ENCODE measurements at places on chromosomes 5 and 9.
A peak's percentile ranks its signal among the peaks of the same experiment; 100 is the strongest.

DNA sequence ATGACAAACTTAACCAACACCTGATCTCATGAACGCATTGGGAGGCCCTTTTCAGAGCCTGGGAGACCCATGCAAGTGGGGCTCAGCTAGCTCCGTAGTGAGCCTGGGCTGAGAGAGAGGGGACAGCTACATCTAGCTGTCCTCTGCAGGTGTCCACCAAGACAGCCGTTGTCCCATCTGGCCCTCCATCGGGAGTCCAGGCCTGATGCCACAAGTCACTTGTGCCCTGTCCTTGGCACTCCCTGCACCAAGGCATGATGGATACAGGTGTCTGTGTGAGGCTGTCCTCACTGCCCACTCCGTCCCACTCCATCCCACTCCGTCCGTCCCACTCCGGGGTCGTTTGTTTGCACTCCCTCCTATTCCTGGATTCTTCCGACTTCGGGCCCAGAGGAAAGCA lies 2.5 kb upstream of the EDF1 start:
- H3K27me3 ChIP-seq: no peaks in the 10 kb centered on the region
- no peak overlapping the region for H3K27ac ChIP-seq
- no peak for DNase-seq
- H3K4me3 ChIP-seq: peak overlapping the region; percentile 50
- peaks cover 3% of the 10 kb centered on the region for H3K4me1 ChIP-seq

DNA sequence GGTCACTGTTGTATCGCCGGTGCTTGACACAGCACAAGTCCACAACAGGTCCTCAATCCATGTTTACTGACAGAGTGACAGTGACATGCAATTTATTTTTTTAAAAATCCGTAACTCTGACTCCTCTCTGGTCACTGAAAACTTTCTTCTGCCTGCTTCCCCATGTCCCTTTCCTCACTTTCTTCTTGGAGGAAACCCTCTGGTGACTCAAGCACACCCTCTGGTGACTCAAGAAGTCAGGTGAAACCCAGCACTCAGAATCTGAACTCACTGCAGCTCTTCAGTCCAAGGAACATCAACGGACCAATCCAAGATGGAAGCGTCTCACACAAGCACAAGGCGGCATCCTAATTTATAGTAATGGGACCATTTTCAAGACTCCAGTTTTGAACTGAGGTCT lies 245.9 kb downstream of the FSTL4 start:
- no peak overlapping the region for H3K27ac ChIP-seq
- no peaks in the 10 kb centered on the region for H3K36me3 ChIP-seq
- no peak overlapping the region for H3K4me3 ChIP-seq
- peaks cover 4% of the 10 kb centered on the region for H3K4me1 ChIP-seq
- peaks cover 3% of the 10 kb centered on the region for H3K27me3 ChIP-seq

DNA sequence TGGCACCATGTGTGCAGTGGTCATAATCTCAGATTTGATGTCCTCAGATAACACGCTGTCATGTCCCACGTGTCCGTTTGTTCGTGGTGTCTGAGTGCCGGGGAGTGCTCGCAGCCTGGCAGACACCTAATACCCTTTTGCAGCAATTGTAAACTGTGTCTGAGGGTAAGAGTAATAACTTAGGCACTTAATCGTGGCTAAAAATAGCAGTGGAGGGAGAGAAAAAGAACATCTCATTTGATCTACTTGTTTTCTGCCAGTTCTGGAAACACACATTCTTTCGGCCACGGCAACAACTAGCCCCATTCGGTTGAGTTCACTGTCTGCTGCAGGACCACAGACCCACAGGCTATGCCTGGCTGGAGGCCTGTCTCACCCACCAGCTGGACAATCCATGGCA lies 16.5 kb downstream of the ADCY2 start:
- H3K27ac ChIP-seq: no peak overlapping the region
- DNase-seq: no peak
- H3K4me1 ChIP-seq: no peaks in the 10 kb centered on the region
- no peak overlapping the region for H3K4me3 ChIP-seq
- no peaks in the 10 kb centered on the region for H3K36me3 ChIP-seq

DNA sequence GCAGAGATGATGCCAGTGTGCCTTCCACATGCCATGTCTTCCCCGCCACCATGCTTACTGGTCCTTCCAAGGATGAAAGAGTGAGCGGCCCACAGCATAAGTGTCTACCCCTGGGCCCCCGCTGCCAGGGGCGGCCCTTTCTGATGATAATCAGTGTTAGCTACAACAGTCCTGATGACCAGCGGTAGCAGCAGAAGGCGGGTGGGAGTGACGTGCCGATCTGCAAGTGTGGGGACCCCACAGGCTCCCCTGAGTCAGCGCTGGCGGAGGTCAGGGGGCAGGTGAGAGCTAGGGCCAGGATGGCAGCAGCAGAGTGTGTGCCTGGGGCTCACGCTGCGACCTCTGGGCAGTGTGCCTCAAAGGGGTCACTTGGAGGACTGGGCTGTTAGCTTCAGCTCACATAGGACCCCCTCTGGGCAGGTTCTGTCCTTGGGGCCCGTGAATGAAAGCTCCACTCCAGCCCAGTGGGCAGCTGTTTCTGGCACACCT lies 80.4 kb downstream of the HMCN2 start:
- H3K4me1 ChIP-seq: no peaks in the 10 kb centered on the region
- no peaks in the 10 kb centered on the region for H3K36me3 ChIP-seq
- DNase-seq: no peak
- H3K27me3 ChIP-seq: no peaks in the 10 kb centered on the region
- no peak overlapping the region for H3K27ac ChIP-seq

DNA sequence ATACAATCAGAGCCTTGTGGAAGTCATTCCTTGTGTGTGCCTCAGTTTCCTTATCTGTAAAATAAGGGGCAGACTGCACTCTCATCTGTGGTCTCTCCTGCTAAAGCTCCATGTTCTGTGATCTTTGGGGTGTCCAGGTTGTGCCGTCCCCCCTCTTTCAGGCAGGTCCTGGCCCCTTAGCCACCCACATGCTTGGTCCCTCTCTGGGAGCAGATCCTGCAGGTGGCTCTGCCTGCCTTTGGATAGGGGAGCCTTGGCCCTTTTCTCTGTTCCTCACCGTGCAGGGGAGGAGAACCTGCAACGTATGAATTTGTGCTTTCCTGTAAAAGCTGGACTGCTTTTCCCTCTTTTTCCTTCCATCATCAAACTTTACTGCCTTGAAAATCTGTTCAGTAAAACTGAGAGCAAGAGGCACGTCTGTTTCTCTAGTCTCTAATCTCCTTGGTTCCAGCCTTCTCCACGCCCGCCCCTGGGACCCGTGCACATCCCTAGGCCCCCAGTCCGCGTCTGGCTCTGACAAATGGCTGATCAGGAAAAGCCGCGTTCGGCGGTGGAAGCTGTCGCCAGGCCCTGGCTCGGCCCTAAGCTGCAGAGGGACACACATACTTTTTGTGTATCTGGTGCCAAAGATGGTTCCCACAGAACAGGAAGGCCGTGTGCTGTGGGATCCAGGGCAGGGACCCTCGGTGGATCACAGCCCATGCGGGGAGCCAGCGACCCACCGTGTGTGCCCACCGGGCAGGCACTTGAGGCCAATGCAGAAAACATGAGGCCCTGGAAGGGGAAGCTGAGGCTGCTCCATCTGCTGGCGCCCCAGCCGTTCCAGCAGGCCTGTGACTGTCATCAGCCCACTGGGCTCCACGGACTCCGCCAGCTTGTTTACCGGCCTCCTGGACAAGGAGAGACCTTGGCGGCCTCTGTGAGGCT lies 43.4 kb upstream of the COL5A1 start:
- H3K4me3 ChIP-seq: no peak overlapping the region
- DNase-seq: no peak
- no peak overlapping the region for H3K27ac ChIP-seq
- peaks cover 4% of the 10 kb centered on the region for H3K4me1 ChIP-seq
- peaks cover 13% of the 10 kb centered on the region for H3K27me3 ChIP-seq

DNA sequence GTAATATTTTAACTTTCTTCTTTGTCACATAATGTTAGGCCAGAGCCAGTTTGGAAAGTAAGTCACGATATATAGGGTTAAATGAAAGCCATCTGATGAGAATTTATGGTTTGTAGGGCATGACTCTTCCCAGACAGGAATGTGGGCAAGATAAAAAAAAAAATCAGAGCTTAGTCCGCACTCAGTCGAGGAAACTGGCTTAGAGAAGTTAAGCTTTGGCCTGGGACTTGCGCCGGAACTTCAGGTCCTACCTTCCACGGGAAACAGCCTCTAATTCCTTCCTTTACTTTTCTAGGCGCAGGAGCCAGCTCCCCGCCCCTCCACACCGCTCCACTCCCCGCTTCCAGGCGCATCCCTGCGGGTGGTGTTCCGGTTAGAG lies 475 bp downstream of the DDX31 start:
- no peak for DNase-seq
- H3K27me3 ChIP-seq: no peaks in the 10 kb centered on the region
- peak overlapping the region; percentile 92 for H3K4me3 ChIP-seq
- H3K4me1 ChIP-seq: peaks cover 21% of the 10 kb centered on the region
- peaks cover 6% of the 10 kb centered on the region for H3K36me3 ChIP-seq

- no peak overlapping the region for H3K27ac ChIP-seq
- H3K4me1 ChIP-seq: no peaks in the 10 kb centered on the region
- H3K27me3 ChIP-seq: peaks cover 57% of the 10 kb centered on the region
- no peak for DNase-seq
Measured at GRCh38 chr5:586751-587285, 25.3 kb upstream of the CEP72 start.

GRCh38 chr9:76372336-76372735 lies 21.9 kb downstream of the RFK start:
- H3K36me3 ChIP-seq: no peaks in the 10 kb centered on the region
- DNase-seq: no peak

DNA sequence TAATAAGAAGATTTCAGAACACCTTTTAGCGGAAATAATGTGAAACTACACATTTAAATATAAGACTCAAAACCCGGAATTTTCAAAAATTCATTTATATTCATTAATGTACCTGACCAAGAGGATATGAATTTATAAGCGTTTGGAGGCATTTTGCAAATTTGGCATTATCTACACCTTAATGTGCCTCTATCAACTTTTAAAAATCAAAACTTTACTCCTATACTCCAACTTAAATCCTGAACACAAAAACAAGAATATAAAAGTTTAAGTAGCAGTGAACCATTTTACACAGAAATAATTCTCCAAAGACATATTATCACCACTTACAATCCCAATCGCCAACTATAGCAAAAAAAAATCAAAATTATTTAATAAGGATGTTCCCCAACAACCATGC lies 3.9 kb downstream of the ZNF608 start:
- no peak overlapping the region for H3K27ac ChIP-seq
- DNase-seq: no peak
- H3K4me3 ChIP-seq: no peak overlapping the region

DNA sequence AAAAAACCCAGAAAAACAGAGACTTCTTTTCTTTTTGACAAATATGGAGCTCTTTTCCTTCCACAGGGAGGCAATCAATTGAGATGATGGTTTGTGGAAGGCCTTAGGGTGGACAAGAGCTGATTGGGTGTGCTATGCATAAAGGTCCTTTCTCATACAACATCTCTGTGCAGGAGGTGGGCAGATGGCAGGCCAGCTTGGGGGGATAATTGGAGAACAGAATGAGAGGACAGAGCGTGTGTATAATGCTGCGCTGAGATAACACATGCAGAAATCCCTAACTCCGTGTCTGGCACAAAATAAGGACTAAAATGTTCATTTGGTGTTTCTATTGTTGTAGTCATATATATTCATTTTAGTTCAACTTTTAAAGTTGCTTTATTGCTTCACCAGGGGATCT lies 159.0 kb upstream of the MEF2C start:
- no peak overlapping the region for H3K27ac ChIP-seq
- H3K4me3 ChIP-seq: no peak overlapping the region
- H3K36me3 ChIP-seq: no peaks in the 10 kb centered on the region
- no peaks in the 10 kb centered on the region for H3K27me3 ChIP-seq
- H3K4me1 ChIP-seq: peaks cover 12% of the 10 kb centered on the region
- no peak for DNase-seq

- DNase-seq: no peak
- no peak overlapping the region for H3K27ac ChIP-seq
- H3K4me1 ChIP-seq: peaks cover 25% of the 10 kb centered on the region
- H3K4me3 ChIP-seq: no peak overlapping the region
- H3K36me3 ChIP-seq: peaks cover 14% of the 10 kb centered on the region
Measured at GRCh38 chr5:34914671-34915138, 599 bp downstream of the RAD1 start.

DNA sequence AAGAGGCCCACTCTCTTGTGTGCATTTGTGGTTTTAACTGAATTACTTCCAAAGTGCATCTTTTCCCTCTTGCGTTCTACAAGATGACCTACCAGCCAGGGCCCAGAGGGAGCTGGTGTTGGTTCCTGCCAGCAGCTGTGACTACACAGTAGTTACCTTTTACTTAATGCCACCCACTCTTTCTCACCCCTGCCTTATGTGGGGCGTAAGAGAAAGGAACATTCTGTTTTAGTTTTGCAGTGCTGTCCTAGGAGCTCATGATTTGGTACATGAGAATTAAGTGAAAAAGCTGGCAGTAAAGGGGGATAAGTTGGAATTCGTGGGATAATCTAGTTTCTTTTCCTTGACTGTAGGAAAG lies 45.4 kb downstream of the RCL1 start:
- no peaks in the 10 kb centered on the region for H3K27me3 ChIP-seq
- peaks cover 18% of the 10 kb centered on the region for H3K36me3 ChIP-seq
- H3K4me1 ChIP-seq: peaks cover 14% of the 10 kb centered on the region
- H3K4me3 ChIP-seq: no peak overlapping the region

DNA sequence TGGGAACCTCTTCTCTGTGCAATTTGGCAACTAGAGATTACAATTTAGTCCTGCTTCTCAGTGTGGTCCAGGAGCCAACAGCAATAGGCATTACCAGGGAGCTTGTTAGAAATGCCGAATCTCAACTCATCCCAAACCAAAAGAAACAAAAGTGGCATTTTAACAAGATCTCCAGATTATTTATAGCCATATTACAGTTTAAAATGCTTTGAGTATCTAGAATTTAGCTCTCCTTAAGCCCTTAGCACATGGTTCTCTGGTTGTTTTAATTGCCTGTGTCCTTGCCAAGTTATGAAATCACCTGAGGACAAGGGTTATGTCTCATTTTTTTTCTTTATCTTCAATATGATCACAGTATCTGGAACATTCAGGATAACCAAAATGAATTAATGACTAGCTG lies 51.6 kb upstream of the TAS2R1 start:
- H3K27ac ChIP-seq: no peak overlapping the region
- H3K36me3 ChIP-seq: no peaks in the 10 kb centered on the region
- no peaks in the 10 kb centered on the region for H3K4me1 ChIP-seq
- H3K27me3 ChIP-seq: no peaks in the 10 kb centered on the region
- no peak for DNase-seq

- H3K27me3 ChIP-seq: no peaks in the 10 kb centered on the region
- DNase-seq: no peak
- peak overlapping the region; percentile 95 for H3K27ac ChIP-seq
- no peaks in the 10 kb centered on the region for H3K36me3 ChIP-seq
Measured at GRCh38 chr5:142323480-142324135, 1.2 kb downstream of the SPRY4 start.

- no peaks in the 10 kb centered on the region for H3K36me3 ChIP-seq
- no peak overlapping the region for H3K27ac ChIP-seq
- no peak for DNase-seq
- no peak overlapping the region for H3K4me3 ChIP-seq
Measured at GRCh38 chr9:30075451-30076199, 2308.8 kb upstream of the ACO1 start.

Data from progenitor cell of endocrine pancreas (in vitro differentiated cells).